ENCODE measurements at places on chromosomes 1 and 21. TPM values are rescaled to one million over a fixed set of nuclear protein-coding genes. Genes with fewer than 3 reads are reported as not detected.

- no peak for DNase-seq
Measured at GRCh38 chr21:44686000-44686781, 4.2 kb upstream of the KRTAP12-1 start.

GRCh38 chr1:16110884-16111283, 37.4 kb upstream of the FAM131C start:
- no peak for DNase-seq

- no peak for DNase-seq
Measured at GRCh38 chr1:151756291-151756690, 7.0 kb downstream of the MRPL9 start.

ETV3L gene
- not detected for total RNA-seq

GNG4 gene
- 7.8 TPM for total RNA-seq

SPRR2E gene
- total RNA-seq = not detected

Data from pancreas (tissue), 10 donors.